ENCODE measurements at places on chromosomes 7 and 10.

GRCh38 chr7:2967705-2968104, 76.0 kb downstream of the CARD11 start:
- no peak for DNase-seq

- DNase-seq: no peak
Measured at GRCh38 chr7:137628216-137628615, 218.6 kb downstream of the DGKI start.

DNA sequence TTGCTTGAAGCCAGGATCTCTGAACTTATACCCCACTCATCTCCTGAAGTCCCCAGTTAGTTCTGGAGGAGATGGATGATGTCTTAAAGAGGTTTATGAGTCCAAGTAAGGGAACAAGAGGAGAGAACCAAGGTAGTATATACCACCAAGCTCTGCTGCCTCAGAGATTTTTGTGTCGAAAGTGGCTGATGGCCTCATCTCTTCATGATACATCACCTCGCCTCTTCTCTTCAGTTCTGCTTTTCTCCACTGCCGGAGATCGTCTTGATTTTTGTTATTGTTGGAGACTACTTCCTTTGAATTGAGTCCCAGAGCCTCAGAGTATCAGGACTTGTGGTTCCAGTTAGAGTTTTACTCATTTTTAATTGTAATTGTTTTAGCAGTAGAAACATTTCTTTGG, 1.9 kb downstream of the VTI1A start:
- no peak for DNase-seq

GRCh38 chr10:59976909-59977308, 70.6 kb upstream of the CCDC6 start:
- no peak for DNase-seq

DNA sequence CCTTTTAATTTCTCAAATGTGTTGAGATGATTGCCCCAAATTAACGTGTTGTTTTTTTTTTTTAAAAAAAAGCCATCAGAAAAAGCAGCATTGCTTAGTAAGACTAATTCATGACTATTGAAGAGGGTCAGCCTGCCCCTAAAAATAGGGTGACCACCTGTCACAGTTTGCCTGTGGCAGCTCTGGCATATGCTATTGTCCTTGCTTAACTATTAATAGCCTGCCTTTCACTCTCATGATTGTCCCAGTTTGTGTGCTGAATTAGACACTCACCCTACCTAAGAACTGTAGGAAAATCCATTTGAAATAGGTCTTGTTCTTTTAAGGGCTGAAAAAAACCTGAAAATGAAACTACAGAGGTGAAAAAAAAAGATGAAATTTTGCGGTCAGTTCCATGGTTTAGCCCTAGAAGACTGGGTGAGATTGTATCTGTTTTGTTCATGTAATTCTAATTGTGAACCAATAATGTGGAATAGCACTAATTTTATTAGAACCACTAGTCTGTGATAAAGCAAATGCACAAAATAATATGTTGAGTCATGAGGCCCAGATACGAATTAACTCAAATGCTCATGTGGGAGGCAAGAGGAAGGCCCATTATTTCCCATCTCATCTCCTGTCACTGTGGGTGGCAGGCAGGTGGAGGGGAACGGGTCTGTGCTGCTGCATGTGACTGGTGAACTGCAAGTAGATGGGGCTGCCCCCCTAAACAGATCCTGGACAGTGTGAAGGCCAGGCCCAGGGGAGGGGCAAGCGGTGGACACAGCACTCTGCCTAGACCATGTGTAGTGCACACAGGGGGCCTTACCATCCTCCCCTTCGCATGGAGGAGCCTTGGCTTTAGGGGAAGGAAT, 265.4 kb upstream of the NFE2L3 start:
- no peak for DNase-seq

DNA sequence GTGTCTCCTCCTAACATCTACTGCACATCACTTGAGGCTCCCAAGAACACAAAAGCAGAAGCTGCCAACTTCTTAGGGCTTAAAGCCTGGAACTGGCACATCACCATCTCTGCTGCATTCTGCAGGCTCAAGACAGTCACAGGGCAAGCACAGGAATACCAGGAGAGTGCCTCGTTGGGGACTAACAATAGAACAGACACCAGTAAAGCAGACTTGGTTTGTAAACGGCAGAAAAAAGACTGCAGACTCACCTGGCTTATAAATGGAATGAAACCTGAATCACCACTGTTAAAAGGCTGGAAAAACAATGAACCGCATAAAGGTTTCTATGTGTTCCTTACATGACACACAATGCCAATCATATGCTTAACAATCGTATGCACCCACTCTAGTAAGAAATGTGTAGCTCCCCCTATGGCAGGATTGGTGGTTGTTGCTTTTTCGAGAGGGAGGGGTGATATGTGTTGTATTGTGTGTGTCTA, 12.8 kb downstream of the RHEB start:
- no peak for DNase-seq

- no peak for DNase-seq
Measured at GRCh38 chr10:12750526-12751201, 250.8 kb downstream of the CCDC3 start.

- DNase-seq: peak; percentile 28
Measured at GRCh38 chr10:59905066-59905730, 1.2 kb downstream of the CCDC6 start.

- no peak for DNase-seq
Measured at GRCh38 chr7:37354656-37355131, 94.0 kb downstream of the ELMO1 start.

DNA sequence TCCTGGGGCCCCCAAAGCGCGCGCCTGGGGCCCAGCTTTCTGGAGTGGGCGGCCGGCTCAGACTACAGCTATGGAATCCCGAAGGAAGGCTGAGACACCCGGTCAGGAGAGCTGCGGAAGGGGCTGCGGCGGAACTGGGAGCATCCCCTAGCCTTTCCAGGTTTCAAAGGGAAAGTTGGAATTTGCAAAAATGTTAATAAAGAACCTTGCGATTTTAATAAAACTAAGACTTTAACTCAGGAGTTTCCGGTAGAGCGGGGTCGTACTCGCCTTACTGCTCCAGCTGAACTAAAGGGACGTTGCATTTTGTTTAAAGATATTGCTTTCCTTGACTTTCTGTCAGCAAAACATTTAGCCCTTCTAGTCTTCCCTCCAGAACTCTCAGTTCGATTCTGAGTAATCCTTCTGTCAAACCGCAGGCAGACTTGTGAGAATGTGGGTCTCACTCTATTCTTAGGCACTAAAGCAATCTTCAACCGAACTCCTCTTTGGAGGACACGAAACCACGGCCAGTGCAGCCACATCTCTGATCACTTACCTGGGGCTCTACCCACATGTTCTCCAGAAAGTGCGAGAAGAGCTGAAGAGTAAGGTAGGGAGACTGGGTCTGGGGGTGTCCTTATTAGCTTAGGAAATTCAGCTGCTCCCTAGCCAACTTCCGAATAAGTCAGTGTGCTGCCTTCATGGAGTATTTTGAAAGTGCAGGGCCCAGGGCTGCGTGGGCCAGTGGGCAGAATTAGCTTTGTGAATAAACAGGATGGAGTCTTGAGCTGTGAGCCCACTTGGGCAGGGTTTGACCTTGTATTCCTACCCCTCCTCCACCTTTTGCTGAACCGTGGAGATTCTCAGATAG, 1.9 kb downstream of the CYP26A1 start:
- no peak for DNase-seq

DNA sequence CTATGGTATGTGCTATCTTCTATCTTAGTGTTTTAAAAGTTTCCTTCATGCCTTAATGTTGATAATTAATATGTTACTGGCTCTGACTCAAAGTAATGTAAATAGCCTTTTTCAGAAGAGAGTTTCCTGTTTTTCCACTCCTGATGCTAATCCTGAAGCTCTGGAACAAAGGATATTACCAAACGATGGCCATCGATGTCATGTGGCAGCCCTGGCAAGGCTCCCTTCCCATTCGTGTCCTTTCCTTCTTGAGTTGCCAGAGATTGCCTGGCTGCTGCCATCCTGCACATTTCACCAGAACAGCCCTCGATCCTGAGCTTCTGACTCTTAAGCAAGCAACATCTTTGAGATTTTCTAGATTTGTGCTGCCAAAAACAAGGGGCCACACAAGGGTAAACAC, 46.0 kb downstream of the RNF133 start:
- DNase-seq: no peak

- DNase-seq: no peak
Measured at GRCh38 chr10:19772972-19773371, 43.3 kb upstream of the PLXDC2 start.

- DNase-seq: no peak
Measured at GRCh38 chr7:30927559-30927958, 15.9 kb downstream of the AQP1 start.

- no peak for DNase-seq
Measured at GRCh38 chr10:12792889-12793556, 208.5 kb downstream of the CCDC3 start.

GRCh38 chr10:102696736-102697135, 17.5 kb downstream of the ARL3 start:
- no peak for DNase-seq

- DNase-seq: no peak
Measured at GRCh38 chr7:46315891-46316290, 394.8 kb upstream of the IGFBP3 start.

GRCh38 chr10:728603-729002, 39.1 kb upstream of the DIP2C start:
- DNase-seq: no peak

- DNase-seq: no peak
Measured at GRCh38 chr10:13078912-13079775, 20.8 kb upstream of the OPTN start.

- DNase-seq: no peak
Measured at GRCh38 chr7:133609806-133610205, 356.9 kb downstream of the EXOC4 start.

DNA sequence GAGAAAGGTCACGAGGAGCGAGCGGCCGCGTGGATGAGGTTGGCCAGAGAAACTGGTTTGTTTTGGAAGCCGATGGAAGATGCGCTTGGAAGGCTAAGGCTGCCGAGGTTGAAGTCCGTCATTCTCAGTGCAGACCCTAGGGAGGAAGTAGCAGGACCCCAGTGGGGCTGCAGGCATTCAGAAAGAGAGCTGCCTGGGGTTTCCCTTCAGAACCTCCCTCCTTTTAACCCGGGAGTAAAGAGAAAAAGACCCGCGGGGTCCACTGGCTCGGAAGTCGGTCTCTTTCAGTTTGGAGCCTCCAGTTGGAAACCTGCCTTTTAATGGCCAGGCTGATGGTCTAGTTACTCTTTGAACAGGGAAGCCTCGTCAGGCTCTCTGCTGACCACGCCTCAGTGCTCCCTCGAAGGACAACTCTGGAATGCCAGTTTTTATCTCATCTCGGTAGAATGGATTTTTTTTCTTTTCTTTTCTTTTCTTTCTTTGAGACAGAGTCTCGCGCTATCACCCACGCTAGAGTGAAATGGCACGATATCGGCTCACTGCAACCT, 188.6 kb downstream of the CUX1 start:
- no peak for DNase-seq

GRCh38 chr10:61900829-61901792, at the start of gene ARID5B:
Gene ARID5B, plus strand, starts transcription at chr10:61901699. Its CDS starts 11 bp downstream, at chr10:61901710.
- peak; percentile 78 for DNase-seq

DNA sequence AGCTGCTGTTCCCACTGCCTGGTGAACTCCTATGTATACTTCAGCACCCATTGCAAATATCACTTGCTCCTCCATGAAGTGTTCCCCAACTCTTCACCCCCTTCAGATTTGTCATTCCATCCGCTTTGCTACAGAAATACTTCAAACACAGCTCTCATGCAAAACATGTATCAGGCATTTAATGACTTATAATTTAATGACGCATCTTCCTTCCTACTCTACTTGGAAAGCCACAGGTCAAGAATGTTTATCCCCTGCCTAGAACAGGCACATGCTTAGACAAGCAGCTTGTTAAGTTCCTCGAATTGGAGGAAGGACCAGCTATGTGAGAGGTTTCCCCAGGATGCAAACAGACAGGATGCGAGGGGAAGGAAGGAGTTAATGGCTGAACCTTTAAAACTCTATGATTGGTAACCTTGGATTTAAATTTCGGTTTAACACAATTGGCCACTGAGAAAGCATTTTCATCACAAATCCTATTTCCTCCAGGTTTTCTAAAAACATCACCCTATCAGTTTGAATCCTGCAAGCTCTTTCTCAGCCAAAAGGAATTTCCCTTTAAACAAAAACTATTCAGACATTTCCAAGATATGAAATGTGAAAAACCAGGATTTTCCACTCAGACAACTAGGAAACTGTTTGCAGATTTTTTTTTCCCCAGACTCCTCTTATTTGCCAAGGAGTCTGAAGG, 11.5 kb downstream of the CREB3L2 start:
- DNase-seq: no peak

DNA sequence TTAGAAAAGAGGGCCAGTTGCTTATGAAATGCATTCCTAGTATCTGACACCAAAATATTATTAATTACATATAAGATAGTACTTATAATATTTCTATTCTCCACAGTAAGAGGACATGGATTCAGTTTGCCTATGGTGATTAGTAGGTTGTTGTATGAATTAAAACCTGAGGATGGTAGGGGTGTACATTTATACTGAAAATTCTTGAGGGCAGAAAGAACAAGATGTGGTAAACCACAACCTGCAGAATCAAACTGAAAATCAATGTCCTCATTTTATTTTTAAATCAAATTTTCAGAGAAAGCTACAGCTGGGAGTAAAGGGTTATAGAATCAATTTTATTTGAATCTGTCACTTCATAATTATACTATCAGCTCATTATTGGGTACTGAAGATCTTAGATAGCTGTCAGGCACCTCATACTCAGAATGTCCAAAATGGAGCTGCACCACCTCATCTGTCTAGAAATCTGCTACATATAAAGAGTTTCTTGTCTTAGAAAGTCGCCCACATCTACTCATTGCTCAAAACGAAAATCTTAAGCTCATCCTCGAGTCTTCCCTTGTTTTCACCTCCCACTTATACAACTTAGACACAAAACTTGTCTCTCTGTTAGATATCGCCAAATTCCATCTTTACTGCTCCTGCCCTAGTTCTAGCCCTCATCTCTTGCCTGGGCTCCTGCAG, 65.4 kb downstream of the MYO3A start:
- DNase-seq: no peak

DNA sequence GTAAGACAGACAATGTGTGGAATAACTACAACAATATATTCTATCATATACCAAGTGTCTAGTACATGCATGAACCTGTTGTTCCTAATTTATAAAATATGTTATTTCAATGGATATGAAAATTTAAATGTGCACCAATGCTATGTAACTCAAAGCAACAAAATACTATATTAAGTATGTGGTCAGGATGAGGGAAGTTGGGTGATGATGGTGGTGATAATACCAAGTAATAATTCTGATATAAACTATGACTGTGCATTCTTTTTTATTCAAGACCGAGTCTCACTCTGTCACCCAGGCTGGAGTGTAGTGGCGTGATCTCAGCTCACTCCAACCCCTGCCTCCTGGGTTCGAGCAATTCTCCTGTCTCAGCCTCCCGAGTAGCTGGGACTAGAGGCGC, 2.1 kb upstream of the FRA10AC1 start:
- no peak for DNase-seq

DNA sequence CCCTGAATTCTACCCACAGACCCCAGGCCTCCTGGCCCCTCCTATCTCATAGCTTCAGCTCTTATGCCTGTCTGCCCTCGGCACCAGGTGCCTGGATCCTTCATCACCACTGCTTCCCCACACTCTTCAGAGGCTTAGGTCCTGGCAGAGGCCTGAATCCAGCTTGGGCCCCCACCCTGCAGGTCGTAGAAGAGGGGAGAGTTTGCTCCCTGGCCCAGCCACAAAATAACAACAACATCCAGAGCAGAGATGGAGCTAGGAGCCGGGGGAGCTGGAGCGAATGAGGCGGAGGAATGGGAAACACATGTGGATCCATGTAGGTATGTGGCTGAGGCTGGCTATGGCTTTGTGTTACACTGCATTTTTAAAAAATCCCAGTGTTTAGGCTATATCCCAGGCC, 7.8 kb upstream of the OPN4 start:
- DNase-seq: no peak

Data from left kidney (tissue), 8 donors.